ENCODE measurements at places on chromosomes 6 and 20. TPM values are rescaled to one million over a fixed set of nuclear protein-coding genes. Genes with fewer than 3 reads are reported as not detected.

CLPSL2 gene
- total RNA-seq, result not detected

RHAG gene
- total RNA-seq, result not detected

TAP2 gene
- 203 TPM for total RNA-seq

CAGE1 gene
- not detected for total RNA-seq

OPRM1 gene
- total RNA-seq, result not detected

NNAT gene
- not detected for total RNA-seq

TSBP1 gene
- total RNA-seq, result not detected

SDCBP2 gene
- 3.1 TPM for total RNA-seq

COX4I2 gene
- total RNA-seq, result not detected

STX11 gene
- total RNA-seq, result 23.8 TPM

TUBB2A gene
- 3.6 TPM for total RNA-seq

OOEP gene
- 0.33 TPM for total RNA-seq

NUP43 gene
- total RNA-seq, result 49.3 TPM

VPS52 gene
- 53.1 TPM for total RNA-seq

PBOV1 gene
- total RNA-seq, result not detected

MEI4 gene
- not detected for total RNA-seq

C6orf163 gene
- total RNA-seq, result 0.86 TPM

UNC93A gene
- total RNA-seq, result not detected

VARS2 gene
- 33.6 TPM for total RNA-seq

CST5 gene
- total RNA-seq, result not detected

HDAC2 gene
- total RNA-seq, result 64.8 TPM

MCHR2 gene
- total RNA-seq, result not detected

HTR1E gene
- total RNA-seq, result not detected

PNLDC1 gene
- 0.35 TPM for total RNA-seq

DYNLRB1 gene
- 109 TPM for total RNA-seq

CLIC5 gene
- total RNA-seq, result 8.4 TPM

TRDN gene
- not detected for total RNA-seq

HLA-DPA1 gene
- total RNA-seq, result 176 TPM

SLCO4A1 gene
- 51.5 TPM for total RNA-seq

POU5F1 gene
- total RNA-seq, result not detected

ATP6V1G2 gene
- total RNA-seq, result 3.8 TPM

RAB44 gene
- total RNA-seq, result 0.25 TPM

FUCA2 gene
- 23.1 TPM for total RNA-seq
